ENCODE measurements at places on chromosomes 2 and 18.

GRCh38 chr2:48346124-48346536 lies 183.8 kb upstream of the STON1 start:
- no peak for DNase-seq

DNA sequence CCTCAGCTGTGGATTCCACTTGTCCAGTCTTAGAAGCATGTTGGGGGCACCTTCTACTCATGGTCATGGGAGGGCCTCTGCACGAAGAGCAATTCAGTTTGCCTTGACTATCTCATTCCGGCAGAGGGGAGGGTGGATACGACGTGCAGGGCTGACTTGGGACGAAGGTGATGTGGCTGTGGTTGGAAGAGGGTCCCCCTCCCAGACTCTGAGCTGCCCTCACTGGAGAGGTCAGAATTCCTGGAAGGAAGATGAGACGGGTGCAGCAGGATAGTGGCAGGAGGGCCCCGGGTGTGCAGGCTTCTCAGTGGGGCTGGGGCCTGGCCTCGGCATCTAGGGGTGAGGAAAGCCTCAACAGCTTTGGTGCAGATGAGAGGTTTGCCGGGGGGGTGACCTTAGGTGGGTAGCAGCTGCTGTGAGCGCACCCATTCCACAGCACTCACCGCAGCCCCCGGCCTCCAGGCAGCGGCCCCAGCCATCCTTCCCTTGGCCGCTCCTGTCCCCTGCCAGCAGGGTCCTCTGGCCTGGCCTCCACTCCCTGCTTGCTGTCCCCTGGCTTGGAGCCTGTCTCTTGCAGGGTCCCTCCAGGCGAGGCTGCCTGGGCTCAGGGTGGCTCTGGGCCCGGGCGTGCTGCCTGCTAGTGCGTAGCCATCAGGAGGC lies 3.2 kb downstream of the RNPEPL1 start:
- peak; percentile 15 for DNase-seq

DNA sequence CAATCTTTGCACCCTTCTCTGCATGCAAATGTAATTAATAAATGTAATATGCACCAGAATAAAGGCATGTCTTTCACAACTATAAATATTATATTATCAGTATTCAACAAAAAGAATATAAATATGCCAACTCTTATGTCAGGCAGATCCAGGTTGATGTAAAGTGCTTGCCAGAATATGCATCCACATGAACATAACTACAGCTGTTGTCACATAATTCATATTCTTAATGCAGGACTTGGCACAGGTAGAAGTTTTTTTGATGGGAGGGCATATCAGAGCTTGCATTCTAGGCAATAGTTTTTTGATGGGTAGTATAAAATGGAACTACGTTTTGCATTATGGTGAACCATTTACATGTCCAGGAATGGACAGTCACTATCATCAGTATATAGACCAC lies 544.3 kb downstream of the ZNF804A start:
- DNase-seq: no peak

- no peak for DNase-seq
Observed at GRCh38 chr2:134865067-134865787, 26.8 kb downstream of the ACMSD start.

- DNase-seq: peak; percentile 9
Observed at GRCh38 chr18:48790226-48790863, 160.4 kb downstream of the SMAD7 start.

- DNase-seq: no peak
Observed at GRCh38 chr2:58571181-58571852, 330.2 kb upstream of the FANCL start.

- DNase-seq: no peak
Observed at GRCh38 chr2:179106676-179107428, 56.9 kb upstream of the CCDC141 start.

DNA sequence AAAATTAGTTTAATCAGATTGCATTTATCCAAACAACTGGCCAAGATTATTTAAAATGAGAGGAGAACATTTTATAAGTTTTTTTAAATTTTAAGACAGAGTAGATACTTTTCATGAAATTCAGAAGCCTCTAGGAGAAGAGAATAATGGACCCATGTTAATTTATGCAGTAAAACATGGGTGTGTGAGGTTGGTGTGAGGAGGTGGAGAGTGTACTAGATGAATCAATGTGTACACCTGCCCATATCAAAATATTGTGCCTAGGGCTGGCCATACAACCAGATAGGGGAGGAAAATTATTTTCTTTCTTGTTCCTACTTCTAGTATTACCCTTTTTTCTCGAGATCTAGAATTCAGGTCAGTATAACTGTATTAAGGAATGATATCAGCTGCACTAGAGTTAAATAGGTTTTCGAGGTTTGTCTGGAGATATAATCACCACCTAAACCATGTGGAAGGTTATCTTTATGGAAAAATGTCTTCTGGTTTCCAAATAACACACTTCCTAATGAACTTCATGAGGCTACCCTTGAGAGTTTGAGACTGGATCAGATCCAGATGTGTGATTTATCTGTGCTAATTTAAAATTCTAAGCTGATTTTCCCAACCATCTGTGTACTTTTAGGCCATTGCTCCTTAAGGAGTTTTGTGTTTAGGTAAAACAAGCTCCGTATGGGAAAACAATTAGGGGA lies 37.6 kb downstream of the TMEM178A start:
- no peak for DNase-seq

GRCh38 chr2:134087371-134087921 lies 166.4 kb upstream of the MGAT5 start:
- no peak for DNase-seq

- DNase-seq: no peak
Observed at GRCh38 chr2:14023558-14023957, 609.0 kb upstream of the LRATD1 start.

- DNase-seq: no peak
Observed at GRCh38 chr2:55011831-55012671, 38.2 kb downstream of the RTN4 start.

- DNase-seq: no peak
Observed at GRCh38 chr18:28903306-28903705, 726.4 kb upstream of the CDH2 start.

DNA sequence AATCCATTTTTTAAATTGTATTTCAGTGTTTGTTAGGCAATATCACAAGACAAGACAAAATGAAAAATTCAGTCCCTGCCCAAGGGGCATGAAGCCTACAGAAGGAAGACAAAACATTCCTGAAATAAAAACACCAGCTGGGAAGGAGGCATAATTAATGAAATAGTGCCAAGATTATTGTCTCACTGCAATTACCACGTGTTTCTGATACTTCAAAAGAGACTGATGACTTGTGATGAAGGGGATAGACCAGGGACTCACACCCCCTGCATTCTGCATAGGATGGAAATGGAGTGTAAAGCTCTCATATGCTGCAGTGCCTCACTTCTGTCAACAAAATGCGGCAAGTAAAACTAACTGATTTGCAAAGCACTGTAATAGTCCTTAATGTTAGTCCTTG lies 178.1 kb downstream of the BARD1 start:
- DNase-seq: no peak

DNA sequence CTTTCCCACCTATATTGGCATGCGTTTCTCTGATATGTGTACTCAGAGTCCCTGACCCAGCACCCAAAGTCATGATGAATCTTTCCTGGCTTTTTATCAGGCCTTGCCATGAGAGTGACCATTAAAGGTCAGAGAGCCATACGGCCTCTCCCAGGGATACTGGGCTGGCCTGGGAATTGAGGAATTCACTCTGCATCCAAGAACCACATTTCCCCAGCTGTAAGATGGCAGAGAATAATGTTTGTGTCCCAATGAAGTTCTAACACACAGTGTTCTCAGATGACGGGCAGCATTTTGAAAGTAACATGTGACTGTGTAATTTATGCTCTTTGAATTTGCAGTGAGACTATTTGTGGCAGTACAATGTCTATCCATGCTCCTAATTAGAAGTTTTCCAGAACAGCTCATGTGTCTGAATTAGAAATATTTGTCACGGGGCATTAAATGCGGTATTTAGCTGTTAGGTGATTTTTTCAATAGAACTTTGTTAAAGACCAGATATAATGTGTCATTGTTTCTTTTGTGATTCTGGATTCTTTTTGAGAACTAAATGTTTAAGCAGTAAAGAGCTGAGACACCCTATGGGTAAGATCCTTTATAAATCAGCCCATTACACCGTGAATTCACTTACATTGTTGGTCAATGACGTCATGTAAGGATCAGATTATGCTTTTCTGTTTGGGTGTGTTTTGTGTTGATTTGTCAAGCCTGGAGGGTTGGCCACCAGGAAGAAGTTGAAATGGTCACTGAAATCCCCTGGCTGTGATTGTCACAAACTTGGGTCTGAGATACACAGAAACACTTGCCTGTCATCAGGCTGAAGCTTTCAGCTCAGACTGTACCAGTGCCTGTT lies 7.3 kb upstream of the SLC3A1 start:
- DNase-seq: no peak

DNA sequence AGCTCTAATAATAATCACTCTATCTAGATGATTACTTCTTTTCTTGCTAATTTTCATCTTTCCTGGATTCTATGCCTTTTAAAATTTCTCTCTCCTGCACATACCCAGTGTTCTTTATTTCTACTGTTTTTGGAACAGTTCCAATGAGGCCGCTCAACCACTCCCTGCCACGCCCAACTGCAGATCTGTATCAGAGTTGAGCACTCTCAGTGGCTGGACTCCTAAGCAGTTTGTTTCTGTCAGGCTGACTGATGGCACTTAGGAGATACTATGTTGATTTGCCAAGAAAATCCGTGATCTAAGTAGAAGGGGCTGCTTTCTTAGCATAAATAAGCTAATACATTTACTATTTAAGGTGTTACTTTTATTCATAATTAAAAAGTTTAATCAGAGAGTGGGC lies 192.8 kb downstream of the ARHGAP15 start:
- no peak for DNase-seq

- no peak for DNase-seq
Observed at GRCh38 chr2:47160660-47161059, 5.6 kb upstream of the STPG4 start.

Data from glutamatergic neuron (in vitro differentiated cells).